ENCODE measurements at places on chromosomes 1 and 21.
A peak's percentile ranks its signal among the peaks of the same experiment; 100 is the strongest.

- no peak for DNase-seq
These were observed 7.3 kb upstream of the TMCC2 start for GRCh38 chr1:205220421-205220820.

- no peak for DNase-seq
These were observed 24.9 kb downstream of the USP25 start for GRCh38 chr21:15754640-15755039.

DNA sequence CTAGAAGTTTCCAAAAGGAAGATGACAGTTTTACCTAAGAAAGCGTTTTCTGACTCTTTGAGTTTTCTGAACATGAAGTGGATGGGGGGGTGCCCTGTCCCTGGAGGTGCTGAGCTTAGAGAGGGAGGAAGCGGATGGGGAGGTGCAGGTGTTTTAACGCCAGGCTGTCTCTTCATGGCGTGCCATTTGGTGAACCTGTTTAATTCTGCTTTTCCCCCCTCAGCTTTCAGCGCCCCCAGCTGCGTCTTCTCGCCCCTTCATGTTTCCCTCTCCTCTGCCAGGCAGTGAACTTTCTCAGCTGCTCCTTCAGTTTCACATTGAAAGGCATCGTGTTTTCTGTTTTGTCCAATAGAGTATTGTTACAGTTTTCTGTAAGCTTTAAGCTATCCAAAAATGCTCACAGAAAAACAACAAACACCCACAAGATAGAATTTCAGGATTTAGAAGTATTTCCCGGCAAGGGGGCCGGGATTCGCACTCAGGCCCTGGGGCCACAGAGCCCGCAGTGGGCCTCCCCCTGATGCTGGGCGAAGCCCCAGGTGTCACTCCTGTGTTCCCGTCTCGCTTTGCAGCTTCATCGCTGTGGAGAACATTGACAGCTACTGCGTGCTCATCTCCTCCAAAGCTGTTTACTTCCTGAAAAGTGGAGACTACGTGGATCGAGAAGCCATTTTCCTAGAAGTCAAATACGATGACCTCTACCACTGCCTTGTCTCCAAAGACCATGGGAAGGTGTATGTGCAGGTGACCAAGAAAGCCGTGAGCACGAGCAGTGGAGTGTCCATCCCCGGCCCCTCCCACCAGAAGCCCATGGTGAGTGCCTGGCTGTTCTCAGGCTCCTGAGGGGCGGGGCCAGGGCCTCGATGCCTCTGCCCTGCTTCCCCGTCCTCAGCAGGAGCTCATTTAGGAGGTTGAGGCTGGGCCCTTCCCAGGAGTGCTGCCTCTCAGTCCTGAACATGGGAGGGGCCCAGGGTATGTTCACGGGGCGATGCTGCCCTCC is 111.4 kb downstream of the DHRS3 start:
- no peak for DNase-seq

DNA sequence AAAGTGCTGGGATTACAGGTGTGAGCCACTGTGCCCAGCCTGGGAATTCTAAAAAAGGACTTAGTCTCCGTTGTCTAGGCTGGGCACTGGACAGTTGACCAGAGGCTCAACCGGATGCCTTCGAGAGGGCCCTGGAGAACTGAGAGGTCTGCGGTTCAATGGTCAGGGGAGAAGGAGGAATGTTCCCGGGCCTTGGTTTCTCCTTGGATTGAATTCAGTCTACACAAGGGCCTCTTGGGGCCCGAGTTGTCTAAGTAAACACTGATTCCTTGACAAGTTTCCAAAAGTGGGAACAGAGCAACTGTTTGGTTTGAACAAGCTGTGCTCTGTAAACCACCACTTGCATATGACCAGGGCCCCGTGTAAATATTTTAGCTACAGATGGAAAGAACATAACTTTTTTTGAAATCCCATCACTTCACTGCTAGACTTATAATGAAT is 29.1 kb upstream of the CAPZB start:
- DNase-seq, result no peak

DNA sequence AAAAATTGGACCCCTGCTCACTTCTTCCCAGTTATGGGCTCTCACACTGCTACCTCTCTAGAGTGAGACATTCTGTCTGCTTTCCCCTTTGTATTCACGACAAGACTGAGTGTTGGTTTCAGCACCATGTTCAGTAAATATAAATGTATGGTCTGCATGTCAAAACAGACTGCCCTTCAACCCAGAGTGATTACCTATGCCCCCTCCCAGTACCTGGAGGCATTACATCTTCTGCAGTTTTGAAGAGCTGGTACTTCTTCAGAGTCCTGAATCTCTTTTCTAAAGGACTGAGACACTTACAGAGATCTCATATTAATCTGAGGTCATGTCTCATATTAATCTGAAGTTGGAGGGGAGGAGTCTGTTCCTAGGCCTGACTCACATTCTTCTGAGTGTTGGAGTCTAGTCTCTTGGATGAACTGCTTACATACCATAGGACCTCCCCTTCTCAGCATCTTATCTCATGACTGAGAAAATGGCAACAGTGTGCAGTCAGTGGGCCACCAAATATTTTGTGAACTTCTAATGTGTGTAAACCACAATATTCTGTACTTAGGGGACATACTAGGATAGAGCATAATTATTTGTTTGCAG is 80.3 kb downstream of the RGL1 start:
- no peak for DNase-seq

DNA sequence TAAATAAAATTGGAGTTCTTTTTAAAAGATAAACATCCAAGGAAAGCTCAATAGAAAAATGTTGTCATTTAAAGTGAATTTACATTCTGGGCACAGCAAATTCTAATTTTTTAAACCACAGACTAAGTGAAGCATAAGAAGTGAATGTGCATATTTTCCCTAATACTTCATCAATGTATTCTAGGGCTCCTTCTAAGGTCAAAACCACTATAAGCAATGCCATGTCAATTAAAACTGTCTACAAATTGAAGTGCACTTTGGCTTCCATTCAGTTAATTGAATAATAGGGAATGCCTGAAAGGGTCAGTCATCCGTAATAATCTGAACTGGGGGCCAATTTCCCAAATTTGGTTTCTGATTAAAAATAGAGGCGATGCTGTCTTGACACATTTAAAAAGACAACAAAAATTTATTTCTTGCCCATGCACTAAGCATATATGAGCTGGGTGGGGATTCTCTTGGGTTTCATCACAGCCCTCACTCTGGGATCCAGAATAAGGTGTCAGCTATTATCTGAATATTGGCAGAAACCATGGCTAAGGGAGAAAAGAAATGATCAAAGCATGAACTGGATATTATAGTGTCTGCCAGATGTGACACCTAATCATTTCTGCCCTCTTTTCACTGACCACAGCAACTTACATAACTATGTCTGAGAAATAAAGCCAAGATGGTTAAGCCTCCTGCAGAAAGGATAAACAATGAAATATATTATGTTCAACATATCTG is 660.6 kb upstream of the B3GALT2 start:
- no peak for DNase-seq

DNA sequence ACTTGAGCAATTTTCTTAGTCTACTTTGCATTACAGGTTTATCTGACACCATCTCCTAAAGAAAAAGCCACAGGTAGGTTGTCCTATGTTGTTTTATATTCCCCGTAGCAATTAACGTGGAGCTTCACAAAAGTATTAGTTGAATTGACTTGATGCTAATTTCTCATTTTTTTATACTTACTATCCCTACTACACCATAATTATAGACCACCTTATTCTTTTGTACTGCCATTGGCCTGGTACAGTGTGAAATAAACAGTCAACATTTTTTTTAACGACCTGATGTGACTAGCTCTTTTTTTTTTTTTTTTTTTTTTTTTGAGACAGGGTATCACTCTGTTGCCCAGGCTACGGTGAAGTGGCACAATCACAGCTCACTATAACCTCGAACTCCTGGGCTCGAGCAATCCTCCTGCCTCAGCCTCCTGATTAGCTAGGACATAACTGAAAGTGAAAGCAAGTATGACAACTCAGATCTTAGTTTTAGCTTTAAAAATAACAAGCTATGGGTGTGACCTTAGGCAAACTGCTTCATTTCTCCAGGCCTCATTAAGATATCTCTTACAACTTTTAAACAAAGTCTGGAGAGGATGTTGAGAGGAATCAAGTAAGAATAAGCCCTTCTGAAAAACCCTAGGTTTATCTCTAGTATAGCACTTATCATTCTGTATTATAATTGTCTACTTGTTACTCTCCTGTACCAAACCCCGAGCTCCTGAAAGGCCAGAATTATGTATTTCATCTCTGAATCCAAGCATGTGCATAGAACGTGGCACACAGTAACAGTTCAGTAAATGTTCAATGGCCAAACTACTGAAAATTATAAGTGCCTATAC is 49.5 kb downstream of the LUZP1 start:
- DNase-seq, result no peak

GRCh38 chr21:45574081-45574501 is 31.9 kb upstream of the SLC19A1 start:
- peak; percentile 40 for DNase-seq

GRCh38 chr1:154906621-154907081 is 29.9 kb downstream of the PMVK start:
- DNase-seq, result no peak

- peak; percentile 63 for DNase-seq
These were observed 20.6 kb downstream of the ETNK2 start for GRCh38 chr1:204130981-204131892.

DNA sequence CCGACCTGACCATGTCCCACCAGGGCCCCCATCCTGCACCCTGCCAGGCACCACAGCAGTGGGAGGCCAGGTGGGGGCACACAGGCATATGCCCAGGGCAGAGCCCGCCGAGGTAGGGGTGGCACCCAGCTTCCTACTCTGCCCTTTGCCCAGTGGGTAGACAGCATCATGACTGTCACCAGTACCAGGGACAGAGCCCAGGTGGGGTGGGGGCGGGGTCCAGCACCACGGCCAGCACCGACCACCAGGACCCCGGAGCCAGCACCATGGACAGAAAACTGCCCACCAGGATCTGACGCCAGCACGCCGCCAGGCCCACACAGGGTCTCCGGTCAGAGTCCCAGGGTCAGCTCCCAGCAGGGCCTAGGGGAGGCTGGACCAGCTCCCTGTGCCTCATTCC is 3.8 kb downstream of the TAS1R3 start:
- DNase-seq, result no peak

Data from SK-N-SH (cell line).